Stimulated activated CD4-positive, alpha-beta T cell treated with anti-CD3 and anti-CD28 coated beads, Interleukin-4, amount 100 ng/mL, for 48 hours (primary cell): ENCODE measurements at places on chromosomes 2 and 18.

GRCh38 chr2:62300925-62301324 lies 105.0 kb downstream of the B3GNT2 start:
- DNase-seq: no peak

GRCh38 chr2:45211636-45212035 lies 202.4 kb upstream of the SIX2 start:
- no peak for DNase-seq

GRCh38 chr2:20137131-20137571 lies 85.7 kb upstream of the LAPTM4A start:
- no peak for DNase-seq

DNA sequence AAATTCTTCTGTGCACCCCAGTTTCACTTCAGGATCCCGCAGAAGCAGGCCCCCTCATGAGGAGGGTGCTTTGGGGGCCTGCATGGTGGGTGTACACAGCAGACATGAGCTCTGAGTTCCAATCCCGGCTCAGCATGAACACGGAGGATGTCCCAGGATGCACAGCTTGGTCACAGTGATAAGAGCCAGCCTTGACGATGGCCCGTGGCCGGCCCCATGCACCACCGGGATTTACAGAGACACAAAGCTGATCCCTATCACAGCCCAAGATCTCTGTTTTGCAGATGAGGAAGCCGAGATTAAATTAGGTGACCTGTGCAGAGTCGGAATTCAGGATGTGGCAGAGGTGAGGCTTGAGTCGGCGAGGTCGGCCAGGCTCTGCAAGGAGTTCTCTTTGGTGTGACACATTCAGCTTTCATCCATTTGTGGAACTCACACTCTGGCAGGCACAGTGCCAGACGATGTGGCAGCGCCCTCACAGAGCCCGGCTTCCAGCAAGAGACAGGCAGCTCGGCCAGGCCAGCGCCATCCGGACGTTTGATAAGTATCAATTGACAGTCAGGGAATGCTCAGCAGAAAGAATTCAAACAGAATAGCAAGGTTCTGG lies 456.3 kb upstream of the MYT1L start:
- no peak for DNase-seq

DNA sequence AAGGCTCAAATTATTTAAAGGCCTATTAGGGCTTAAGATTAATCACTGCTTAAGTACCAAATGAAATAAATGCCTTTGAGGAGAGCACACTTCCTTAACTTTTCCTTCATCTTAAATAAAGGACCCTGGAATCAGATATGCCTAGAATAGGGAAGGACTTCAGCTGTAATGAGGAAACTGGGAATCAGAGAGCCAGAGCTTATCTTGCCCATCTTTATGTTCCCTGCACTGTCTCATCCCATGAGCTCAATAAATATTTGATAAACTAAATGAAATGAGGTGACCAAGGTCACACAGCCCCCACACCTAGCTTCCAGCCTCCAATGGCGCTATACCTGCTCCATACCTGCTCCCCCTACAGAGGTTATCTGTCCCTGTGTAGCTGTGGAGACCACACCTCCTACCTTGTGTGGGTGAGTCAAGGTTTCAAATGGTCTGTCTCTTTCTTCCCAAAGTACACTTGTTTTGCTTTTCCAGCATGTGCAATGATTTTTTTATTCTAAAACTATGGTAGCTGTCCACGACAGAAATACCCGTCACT lies 23.4 kb upstream of the NEDD4L start:
- no peak for DNase-seq
